ENCODE measurements at places on chromosomes 12 and 14. TPM values are rescaled to one million over a fixed set of nuclear protein-coding genes. Genes with fewer than 3 reads are reported as not detected.

The RBM25 gene
- 35.9 TPM for total RNA-seq

The RNASE3 gene
- not detected for total RNA-seq

The ARL1 gene
- 104 TPM for total RNA-seq

The GSC gene
- total RNA-seq, result 0.20 TPM

The TMTC2 gene
- total RNA-seq, result 4.7 TPM

The GPR84 gene
- not detected for total RNA-seq

The SYCP3 gene
- not detected for total RNA-seq

The GUCY2C gene
- not detected for total RNA-seq

The SLCO1C1 gene
- total RNA-seq, result 0.84 TPM

The LBHD2 gene
- not detected for total RNA-seq

The NEUROD4 gene
- total RNA-seq, result not detected

The PIP4P1 gene
- total RNA-seq, result 17.7 TPM

The TNFRSF1A gene
- 44.0 TPM for total RNA-seq

The VDR gene
- total RNA-seq, result 0.20 TPM
